ENCODE measurements at places on chromosomes 7 and 10. TPM values are rescaled to one million over a fixed set of nuclear protein-coding genes. Genes with fewer than 3 reads are reported as not detected.

RBM48 gene
- total RNA-seq = 22.6 TPM

LEP gene
- not detected for total RNA-seq

NUTM2B gene
- 1.6 TPM for total RNA-seq

GPRIN2 gene
- total RNA-seq = not detected

ATP6V0E2 gene
- total RNA-seq = 81.2 TPM

GRCh38 chr10:86600296-86600695 lies 54.1 kb upstream of the OPN4 start:
- DNase-seq = no peak
- H3K27ac ChIP-seq = no peak overlapping the region
- H3K27me3 ChIP-seq = peaks cover 4% of the 10 kb centered on the region

- H3K27me3 ChIP-seq = no peaks in the 10 kb centered on the region
- H3K27ac ChIP-seq = no peak overlapping the region
- DNase-seq = no peak
- peaks cover 3% of the 10 kb centered on the region for H3K4me1 ChIP-seq
- H3K4me3 ChIP-seq = no peak overlapping the region
Measured at GRCh38 chr10:62655337-62655994, 149.1 kb upstream of the ADO start.

GRCh38 chr7:122136078-122136477 lies 8.0 kb downstream of the AASS start:
- no peak for DNase-seq
- H3K36me3 ChIP-seq = no peaks in the 10 kb centered on the region
- no peak overlapping the region for H3K4me3 ChIP-seq
- peaks cover 6% of the 10 kb centered on the region for H3K4me1 ChIP-seq

- DNase-seq = no peak
- H3K27me3 ChIP-seq = no peaks in the 10 kb centered on the region
- H3K4me1 ChIP-seq = no peaks in the 10 kb centered on the region
Measured at GRCh38 chr10:25105262-25105661, 69.5 kb upstream of the GPR158 start.

DNA sequence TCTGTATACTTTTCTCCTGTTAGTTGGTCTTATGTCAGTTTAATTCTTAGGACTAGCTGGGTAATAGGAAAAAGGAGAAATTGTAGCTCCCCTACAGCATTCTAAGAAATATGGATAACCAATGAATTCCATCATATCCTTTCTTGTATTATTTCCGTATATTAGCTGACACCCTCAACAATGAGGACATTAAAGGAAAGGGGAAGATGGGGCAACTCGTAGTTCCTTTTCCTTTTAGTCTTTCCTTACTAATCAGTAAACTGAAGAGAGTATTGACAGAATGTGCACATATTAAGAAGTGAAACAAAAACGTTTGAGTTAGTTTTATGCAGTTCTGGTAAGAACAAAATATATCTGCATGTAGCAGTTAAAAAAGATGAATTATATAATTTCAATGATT lies 35.1 kb upstream of the C10orf67 start:
- no peaks in the 10 kb centered on the region for H3K27me3 ChIP-seq
- no peak overlapping the region for H3K4me3 ChIP-seq
- no peaks in the 10 kb centered on the region for H3K4me1 ChIP-seq
- H3K36me3 ChIP-seq = peaks cover 1% of the 10 kb centered on the region
- no peak for DNase-seq

- H3K36me3 ChIP-seq = peaks cover 1% of the 10 kb centered on the region
- H3K27me3 ChIP-seq = peaks cover 64% of the 10 kb centered on the region
- peak overlapping the region; percentile 80 for H3K4me3 ChIP-seq
Measured at GRCh38 chr10:17453373-17454091, 863 bp downstream of the ST8SIA6 start.

DNA sequence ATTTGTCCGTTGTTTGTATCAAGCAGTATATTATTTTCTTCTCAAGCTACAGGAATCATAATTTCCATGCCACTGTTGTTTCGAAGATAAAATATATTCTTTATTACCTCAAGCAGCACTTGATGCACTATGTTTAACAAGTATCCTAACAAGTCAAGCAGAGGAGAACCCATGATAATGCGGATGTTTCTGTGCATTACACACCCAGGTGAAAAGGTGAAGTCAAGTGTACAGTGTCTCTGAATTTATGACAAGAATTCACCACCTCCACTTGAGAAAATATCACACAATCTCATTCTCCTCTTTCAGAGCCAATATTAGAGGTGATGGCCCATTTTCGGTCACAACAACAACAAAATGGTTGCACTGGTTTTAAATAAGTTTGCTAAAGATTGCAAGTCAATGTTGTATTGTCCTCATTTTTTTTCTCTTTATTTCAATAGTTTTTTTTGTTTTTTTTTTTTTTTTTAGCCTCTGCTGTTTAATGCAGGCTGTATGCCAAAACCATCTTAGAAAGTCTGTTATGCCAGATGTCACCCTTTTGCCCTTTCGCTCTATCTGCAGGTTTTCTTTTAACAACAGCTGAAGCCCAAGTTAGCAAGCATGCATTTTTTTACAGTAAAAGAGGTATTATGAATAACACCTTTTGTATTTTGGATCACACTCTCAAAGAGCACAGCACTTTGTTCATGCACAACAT lies 568.7 kb upstream of the LRRN3 start:
- H3K4me3 ChIP-seq = no peak overlapping the region
- H3K27me3 ChIP-seq = peaks cover 1% of the 10 kb centered on the region
- no peak overlapping the region for H3K27ac ChIP-seq
- H3K4me1 ChIP-seq = no peaks in the 10 kb centered on the region

DNA sequence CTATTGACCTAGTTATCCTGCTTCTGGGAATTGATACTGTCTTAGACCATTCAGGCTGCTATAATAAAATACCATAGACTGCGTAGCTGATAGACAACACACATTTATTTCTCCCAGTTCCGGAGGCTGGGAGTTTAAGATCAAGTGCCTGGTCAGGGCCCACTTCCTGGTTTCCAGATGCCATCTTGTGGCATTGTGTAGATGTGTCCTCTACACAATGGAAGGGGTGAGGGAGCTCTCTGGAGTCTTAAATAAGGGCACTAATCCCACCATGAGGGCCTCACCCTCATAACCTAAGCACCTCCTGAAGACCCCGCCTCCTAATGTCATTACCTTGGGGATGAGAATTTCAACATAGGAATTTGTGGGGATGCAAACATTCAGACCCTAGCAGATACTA lies 62.4 kb downstream of the SLC35B4 start:
- H3K36me3 ChIP-seq = no peaks in the 10 kb centered on the region
- H3K4me3 ChIP-seq = no peak overlapping the region
- H3K27me3 ChIP-seq = peaks cover 2% of the 10 kb centered on the region

OR6V1 gene
- not detected for total RNA-seq

- peak overlapping the region; percentile 67 for H3K27ac ChIP-seq
- DNase-seq = no peak
- peaks cover 6% of the 10 kb centered on the region for H3K27me3 ChIP-seq
- peak overlapping the region; percentile 25 for H3K4me3 ChIP-seq
Measured at GRCh38 chr7:70334295-70334694, 736.0 kb downstream of the AUTS2 start.

PKD1L1 gene
- total RNA-seq = 0.34 TPM

DNA sequence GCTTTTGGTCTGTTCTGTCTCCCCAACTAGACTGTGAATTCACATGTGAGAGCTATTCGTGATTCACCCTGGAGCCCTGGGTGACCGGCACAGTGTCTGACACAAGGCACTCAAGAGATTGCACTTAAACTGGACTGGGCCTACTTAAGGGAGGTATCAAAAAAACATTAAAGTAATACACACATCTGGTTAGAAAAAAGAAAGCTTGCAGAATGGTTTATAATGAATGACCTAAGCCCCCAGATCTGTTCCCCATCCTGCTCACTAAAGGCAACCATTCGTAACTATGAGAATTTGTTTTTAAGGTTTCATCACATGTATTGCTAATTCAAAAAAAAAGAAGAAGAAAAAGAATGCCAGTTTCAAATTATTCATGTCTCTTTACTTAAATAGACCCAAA lies 74.5 kb downstream of the DGKI start:
- no peaks in the 10 kb centered on the region for H3K36me3 ChIP-seq
- H3K4me1 ChIP-seq = no peaks in the 10 kb centered on the region
- no peak for DNase-seq
- H3K27me3 ChIP-seq = peaks cover 6% of the 10 kb centered on the region
- no peak overlapping the region for H3K4me3 ChIP-seq

- no peak overlapping the region for H3K27ac ChIP-seq
- no peak for DNase-seq
- no peaks in the 10 kb centered on the region for H3K27me3 ChIP-seq
- peaks cover 19% of the 10 kb centered on the region for H3K36me3 ChIP-seq
- H3K4me1 ChIP-seq = peaks cover 17% of the 10 kb centered on the region
- no peak overlapping the region for H3K4me3 ChIP-seq
Measured at GRCh38 chr10:71819985-71820384, 31.1 kb downstream of the PSAP start.

GRCh38 chr10:70537398-70538194 lies 59.0 kb downstream of the PALD1 start:
- no peak overlapping the region for H3K27ac ChIP-seq
- peaks cover 4% of the 10 kb centered on the region for H3K27me3 ChIP-seq
- no peak overlapping the region for H3K4me3 ChIP-seq
- no peaks in the 10 kb centered on the region for H3K36me3 ChIP-seq
- DNase-seq = peak; percentile 50
- peaks cover 2% of the 10 kb centered on the region for H3K4me1 ChIP-seq

DNA sequence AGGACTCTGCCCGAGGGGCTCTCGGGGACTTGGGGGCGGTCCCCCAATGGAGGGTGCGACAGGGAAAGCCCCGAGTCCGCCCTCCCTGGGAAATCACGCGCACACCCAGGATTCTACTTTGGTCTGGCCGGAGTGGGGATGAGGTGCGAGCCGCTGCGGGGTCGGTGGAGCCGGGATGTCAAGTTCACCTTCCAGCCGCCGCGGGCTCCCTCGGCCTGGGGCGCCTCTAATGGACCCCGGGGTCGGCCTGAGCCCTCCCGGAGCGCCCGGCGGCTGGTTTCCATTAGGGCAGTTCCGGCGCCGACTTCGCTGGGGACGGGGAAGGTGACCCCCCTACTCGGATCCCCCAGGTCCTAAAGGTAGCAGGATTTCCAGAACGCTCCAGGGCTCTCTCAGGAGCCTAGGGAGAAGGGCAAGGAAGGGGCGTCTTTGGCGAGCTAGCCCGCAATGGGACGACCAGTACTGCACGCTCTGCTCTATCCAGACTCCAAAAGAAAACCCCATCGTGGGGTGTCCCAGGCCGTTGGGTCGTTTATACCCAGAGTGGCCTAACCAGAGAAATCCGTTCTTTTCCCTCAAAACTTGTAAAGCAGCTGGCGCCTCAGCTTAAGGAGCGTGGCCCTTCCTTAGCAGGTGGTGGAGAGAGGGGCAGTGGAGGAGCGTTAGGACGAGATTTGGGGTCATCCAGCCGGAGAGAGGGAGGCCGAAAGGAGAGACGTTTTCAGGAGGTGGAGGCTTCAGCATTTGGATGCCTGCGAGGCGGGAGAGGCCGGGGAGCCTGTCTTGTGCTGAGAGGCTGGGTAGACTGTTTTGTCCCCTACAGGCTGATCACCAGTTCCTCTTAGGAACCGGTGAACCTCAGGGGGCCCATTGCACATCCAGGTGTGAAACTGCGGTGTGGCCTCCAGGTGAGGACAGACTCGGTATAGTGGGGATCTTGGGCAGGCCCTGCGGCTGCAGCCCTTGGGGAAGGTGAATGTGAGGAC lies 860 bp upstream of the WDR86 start:
- peak overlapping the region; percentile 35 for H3K4me3 ChIP-seq
- peak; percentile 30 for DNase-seq
- H3K27ac ChIP-seq = no peak overlapping the region

LIPF gene
- total RNA-seq = not detected

GOLGA7B gene
- 12.0 TPM for total RNA-seq

GRCh38 chr7:3594901-3595300 lies 293.8 kb downstream of the SDK1 start:
- H3K4me3 ChIP-seq = no peak overlapping the region
- no peak for DNase-seq
- H3K27me3 ChIP-seq = peaks cover 2% of the 10 kb centered on the region
- H3K36me3 ChIP-seq = no peaks in the 10 kb centered on the region
- no peaks in the 10 kb centered on the region for H3K4me1 ChIP-seq

GRCh38 chr7:23443974-23444373 lies 26.3 kb downstream of the IGF2BP3 start:
- H3K36me3 ChIP-seq = no peaks in the 10 kb centered on the region
- H3K4me1 ChIP-seq = no peaks in the 10 kb centered on the region
- H3K4me3 ChIP-seq = no peak overlapping the region
- peaks cover 27% of the 10 kb centered on the region for H3K27me3 ChIP-seq
- no peak overlapping the region for H3K27ac ChIP-seq
- no peak for DNase-seq

PDGFA gene
- total RNA-seq = 0.23 TPM

SUGCT gene
- 0.57 TPM for total RNA-seq

Data from activated naive CD8-positive, alpha-beta T cell treated with anti-CD3 and anti-CD28 coated beads, Interleukin-2, amount 10 ng/mL, durations not matched to agents 7 days and 5 days (primary cell).